ENCODE measurements at places on chromosomes 4 and X. TPM values are rescaled to one million over a fixed set of nuclear protein-coding genes. Genes with fewer than 3 reads are reported as not detected.

HERC5 gene
- total RNA-seq: 10.7 TPM

CXCL9 gene
- total RNA-seq: 2.7 TPM

RGN gene
- not detected for total RNA-seq

GAGE12G gene
- not detected for total RNA-seq

UTP14A gene
- 67.6 TPM for total RNA-seq

LAS1L gene
- 79.8 TPM for total RNA-seq

ABLIM2 gene
- 0.62 TPM for total RNA-seq

GLRA3 gene
- not detected for total RNA-seq

CXXC4 gene
- total RNA-seq: not detected

CPZ gene
- not detected for total RNA-seq

SLC26A1 gene
- 0.21 TPM for total RNA-seq
